ENCODE measurements at places on chromosomes 12 and 14. TPM values are rescaled to one million over a fixed set of nuclear protein-coding genes. Genes with fewer than 3 reads are reported as not detected.

The SLC4A8 gene
- 9.9 TPM for total RNA-seq

The CLEC1A gene
- 7.4 TPM for total RNA-seq

The DAO gene
- not detected for total RNA-seq

The KRT82 gene
- not detected for total RNA-seq

The GTF2A1 gene
- total RNA-seq = 25.3 TPM

The POTEM gene
- not detected for total RNA-seq

The TROAP gene
- total RNA-seq = not detected

The P2RX2 gene
- total RNA-seq = not detected

The ASCL1 gene
- total RNA-seq = 0.13 TPM

DNA sequence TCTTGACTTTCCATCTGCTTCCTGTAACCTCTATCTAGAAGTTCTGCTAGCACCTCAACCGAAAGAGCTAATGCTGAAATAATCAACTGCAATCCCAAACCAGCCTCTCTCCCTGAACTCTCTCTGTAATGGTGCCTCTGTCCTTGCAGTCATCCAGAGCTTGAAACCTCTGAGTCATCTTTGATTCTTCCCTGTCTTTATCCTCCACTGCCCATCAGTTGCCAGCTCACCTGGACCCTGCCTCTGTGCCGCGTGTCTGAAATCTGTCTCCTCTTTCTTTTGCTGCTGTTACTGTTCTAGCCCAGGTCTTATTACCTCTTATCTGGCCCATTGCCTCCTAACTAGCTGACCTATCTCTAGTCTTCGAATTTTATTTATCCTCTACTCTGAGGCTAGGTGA lies 15.5 kb downstream of the CLSTN3 start:
- DNase-seq = no peak

DNA sequence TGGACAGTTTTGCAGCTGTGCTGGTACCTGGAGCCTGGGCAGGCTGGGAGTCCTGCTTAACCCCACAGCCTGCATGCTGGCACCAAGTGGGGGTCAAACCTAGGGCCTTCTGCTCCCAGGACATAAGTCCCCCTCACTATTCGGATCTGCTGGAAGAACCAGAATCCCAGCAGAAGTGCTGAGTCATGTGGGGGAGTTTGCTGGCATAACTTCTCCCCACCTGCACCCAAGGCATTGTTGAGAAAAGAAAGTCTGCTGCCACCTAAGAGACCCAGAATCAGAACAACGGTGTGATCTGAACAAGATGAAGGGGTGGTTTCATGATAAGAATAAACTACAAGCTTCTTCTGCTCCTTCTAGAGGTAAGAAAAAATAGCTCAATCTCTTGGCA lies 102.7 kb downstream of the RBM19 start:
- no peak for DNase-seq

DNA sequence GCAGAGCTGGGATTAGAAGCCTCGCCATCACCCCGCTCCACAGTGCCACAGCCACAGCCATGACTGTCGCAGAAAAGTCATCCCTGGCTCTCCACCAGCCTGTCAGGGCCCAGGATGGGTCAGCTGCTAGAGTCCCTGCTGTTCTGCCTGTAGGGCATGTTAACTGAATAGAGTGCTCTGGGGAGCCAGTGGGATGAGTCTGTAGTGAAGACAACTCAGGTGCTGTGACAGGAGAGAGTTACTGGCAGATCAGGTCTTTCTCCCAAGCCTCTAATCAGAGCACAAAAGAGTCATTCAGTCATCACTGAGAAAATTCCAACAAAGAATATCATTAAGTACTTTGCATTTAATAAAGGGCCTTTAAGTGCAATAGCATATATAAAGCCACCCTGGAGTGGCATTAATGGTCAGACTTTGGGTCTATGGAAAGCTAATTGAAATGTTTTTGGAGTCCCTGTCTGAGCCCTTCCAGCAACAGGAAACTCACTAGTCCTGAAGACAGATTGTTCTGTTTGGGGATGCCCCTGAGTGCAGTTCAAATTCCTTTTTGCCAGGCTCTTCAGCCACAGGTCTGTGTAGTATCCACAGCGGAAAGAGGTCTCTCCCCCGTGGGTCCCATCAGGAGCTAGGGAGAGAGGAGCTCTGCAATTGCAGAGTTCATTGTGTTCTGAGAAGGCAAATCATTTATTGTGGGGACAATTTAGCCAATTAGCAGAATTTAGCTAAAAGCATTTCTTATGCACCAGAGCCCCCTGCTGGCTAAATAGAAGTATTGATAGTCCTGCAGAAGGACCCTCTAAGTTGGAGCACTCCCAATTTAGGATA lies 45.2 kb upstream of the C14orf132 start:
- DNase-seq = no peak

- no peak for DNase-seq
Observed at GRCh38 chr14:36942522-36943245, 229.7 kb downstream of the SLC25A21 start.

- DNase-seq = no peak
Observed at GRCh38 chr14:26839481-26839880, 241.6 kb upstream of the NOVA1 start.

- DNase-seq = no peak
Observed at GRCh38 chr12:90974286-90974685, 19.3 kb upstream of the CCER1 start.

- DNase-seq = no peak
Observed at GRCh38 chr14:35083530-35084150, 37.6 kb downstream of the FAM177A1 start.

GRCh38 chr14:96119947-96120346 lies 80.8 kb downstream of the C14orf132 start:
- no peak for DNase-seq

- DNase-seq = no peak
Observed at GRCh38 chr14:24351517-24351916, 11.7 kb upstream of the RIPK3 start.

GRCh38 chr14:45253754-45254310 lies 830 bp upstream of the MIS18BP1 start:
- peak; percentile 33 for DNase-seq

DNA sequence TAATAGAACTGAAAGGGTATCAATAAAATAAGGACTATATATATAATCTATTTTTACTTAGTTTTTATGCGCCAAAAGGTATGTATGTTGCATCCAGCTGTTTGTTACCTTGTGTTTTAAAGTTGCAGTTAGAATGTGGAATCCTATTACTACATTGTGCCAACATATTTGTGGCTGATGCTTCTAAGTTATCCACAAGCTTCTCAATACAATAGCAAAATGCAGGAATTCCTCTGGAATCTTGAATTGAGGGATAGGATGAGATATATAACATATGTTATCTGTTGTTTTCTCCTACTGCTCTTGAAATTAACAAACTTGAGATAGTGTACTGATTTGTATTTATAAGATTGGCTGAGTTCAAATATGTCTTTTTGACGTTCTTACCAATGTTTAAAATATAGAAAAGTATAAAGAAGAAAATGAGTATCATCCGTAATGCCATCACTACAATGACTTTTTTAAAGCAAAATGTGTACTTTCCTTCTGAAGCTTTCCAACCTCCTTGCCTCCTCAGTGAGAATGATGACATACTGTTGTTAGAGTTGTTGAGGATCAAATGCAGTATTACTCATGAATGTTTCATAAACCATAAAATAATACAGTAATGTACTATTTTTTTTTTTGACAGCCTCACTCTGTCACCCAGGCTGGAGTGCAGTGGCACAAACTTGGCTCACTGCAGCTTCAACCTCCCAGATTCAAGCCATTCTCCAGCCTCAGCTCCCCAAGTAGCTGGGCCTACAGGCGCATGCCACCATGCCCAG lies 6.6 kb downstream of the RAP1B start:
- no peak for DNase-seq

DNA sequence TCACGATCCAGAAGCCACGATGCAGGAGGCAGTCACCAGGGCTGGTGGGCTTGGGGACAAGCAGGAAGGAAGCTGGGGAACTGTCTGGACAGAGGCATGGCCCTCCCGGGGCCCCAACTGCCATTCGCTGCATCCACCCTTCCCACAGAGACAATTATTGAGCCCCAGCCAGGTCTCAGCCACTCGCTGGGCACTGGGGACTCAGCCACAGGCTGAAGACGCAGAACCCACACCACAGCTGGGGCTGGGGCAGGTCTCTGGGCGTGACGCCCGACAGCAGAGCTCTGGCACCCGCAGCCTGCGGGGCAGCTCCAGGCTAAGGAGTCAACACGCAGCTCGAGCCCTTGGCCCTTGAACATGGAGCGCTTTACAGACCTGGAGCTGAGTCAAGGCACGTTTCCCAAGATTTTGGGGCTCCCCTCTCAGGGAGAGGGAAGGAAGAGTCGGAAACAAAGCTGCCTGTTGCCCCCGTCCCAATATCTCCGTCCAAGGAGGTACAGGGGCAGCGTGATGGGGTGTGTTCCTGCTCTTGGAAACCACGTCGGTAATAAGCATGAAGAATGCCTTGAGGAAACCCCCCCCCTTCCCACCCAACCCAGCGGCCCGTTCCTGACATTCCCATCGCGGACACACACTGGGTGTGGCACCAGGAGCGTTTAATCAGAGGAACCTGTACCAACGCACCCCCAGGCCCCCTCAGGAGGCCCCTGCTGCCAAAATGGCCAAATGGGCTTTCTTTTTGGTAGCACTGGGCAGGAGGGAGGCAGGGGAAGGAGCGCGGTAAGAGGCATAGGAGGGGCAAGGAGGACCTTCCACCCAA lies 6.7 kb downstream of the RIMBP2 start:
- no peak for DNase-seq

GRCh38 chr12:56590237-56590830 lies 39.8 kb downstream of the BAZ2A start:
- no peak for DNase-seq

GRCh38 chr12:13680916-13681315 lies 300.5 kb downstream of the GRIN2B start:
- DNase-seq = no peak

DNA sequence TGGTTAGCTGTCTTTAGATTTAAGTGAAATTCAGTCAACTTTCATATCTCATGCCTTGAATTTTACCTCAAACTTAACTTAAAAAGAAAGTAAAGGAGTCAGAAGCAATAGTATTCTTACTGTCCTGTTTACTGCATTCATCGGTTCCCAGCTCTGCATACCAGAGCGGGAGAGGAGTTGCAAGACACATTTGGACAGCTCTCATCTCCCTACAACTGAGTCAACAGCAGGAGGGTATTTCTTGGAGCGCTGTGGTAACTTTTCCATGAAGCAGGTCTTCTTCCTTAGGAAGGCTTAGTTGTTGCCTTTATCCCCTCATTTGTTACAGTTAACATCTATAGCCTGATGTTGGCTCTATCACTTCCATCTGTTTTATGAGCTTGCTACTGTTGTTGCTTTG lies 65.1 kb downstream of the TRMT5 start:
- no peak for DNase-seq

- DNase-seq = no peak
Observed at GRCh38 chr14:97543221-97543620, 746.0 kb downstream of the VRK1 start.

- no peak for DNase-seq
Observed at GRCh38 chr14:52960627-52961026, 9.8 kb upstream of the FERMT2 start.

DNA sequence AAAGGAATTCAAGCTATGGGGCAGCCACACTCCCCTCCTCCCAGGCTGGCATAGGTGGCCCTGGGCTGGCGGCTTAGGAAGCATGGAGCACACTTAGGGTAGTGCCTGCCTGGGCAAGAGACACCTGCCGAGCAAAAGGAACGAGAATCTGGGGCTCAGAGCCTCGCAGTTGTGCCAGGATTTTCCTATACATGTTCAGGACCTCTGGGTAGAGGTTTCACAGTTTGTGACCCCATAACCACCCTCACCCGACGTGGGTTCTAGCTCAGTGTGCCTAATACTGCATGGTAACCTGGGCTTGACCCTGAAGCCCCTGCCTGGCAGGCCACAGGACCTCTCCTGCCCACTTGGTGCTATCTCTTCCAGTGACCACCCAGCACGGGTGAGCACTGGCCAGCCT lies 99.5 kb downstream of the FBXL14 start:
- DNase-seq = no peak

Data from upper lobe of left lung (tissue), 6 donors.